CD4-positive, alpha-beta memory T cell (primary cell): ENCODE measurements at places on chromosomes 5 and 9.

DNA sequence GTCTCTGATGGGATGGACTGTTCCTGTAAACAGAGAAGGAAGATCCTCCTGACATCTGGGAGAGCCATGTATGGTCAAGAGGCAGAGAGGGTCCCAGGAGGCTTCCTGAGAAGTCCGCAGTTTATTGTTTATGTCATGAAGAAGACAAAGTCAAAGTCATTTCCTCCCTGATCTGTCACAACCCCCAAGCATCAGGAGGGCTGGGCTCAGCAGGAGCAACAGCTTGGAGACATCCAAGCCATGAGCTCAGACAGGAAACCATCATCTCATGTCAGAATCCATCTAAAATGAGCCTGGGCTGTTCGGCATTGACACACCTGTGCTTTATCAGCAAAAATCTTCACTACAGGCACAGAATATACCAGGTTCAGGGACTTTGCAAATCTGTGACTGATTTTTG lies 325.0 kb upstream of the MSX2 start:
- DNase-seq, result no peak

DNA sequence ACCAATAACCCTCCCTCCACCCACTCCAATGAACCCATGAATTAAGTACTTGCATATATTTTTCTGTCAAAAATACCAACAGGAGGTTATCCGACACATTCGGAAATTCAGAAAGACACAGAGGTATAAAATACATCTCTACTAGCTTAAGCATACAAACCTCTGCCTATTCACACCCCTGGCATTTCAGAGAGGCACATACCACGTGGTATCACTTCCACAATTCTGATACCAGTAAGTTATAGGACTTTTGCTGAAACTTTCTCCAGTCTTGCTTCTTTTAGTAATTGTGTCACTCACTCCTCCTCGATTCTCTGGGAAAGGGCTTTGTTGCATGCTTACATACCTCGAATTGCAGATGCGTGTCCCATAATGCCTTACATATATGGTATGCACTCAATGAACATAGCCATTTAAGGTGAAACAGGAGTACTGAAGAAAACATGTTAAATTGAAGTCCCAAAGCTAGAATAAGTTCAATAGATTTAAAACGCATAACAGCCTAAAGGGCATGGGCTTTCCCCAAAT lies 58.1 kb downstream of the TLE1 start:
- no peak for DNase-seq

DNA sequence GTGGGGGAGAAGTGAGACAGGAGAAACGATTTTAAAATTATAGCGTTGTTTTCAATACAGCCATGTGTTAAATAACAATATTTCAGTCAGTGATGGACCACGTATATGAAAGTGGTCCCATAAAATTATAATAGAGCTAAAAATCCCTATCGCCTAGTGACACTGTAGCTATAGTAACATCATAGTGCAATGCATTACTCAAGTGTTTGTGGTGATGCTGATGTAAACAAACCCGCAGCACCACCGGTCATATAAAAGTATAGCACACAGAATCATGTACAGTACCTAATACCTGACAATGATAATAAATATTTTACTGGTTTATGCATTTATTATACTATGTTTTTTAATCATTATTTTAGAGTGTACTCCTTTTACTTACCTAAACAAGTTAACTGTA lies 407.4 kb upstream of the SEMA6A start:
- DNase-seq, result no peak

DNA sequence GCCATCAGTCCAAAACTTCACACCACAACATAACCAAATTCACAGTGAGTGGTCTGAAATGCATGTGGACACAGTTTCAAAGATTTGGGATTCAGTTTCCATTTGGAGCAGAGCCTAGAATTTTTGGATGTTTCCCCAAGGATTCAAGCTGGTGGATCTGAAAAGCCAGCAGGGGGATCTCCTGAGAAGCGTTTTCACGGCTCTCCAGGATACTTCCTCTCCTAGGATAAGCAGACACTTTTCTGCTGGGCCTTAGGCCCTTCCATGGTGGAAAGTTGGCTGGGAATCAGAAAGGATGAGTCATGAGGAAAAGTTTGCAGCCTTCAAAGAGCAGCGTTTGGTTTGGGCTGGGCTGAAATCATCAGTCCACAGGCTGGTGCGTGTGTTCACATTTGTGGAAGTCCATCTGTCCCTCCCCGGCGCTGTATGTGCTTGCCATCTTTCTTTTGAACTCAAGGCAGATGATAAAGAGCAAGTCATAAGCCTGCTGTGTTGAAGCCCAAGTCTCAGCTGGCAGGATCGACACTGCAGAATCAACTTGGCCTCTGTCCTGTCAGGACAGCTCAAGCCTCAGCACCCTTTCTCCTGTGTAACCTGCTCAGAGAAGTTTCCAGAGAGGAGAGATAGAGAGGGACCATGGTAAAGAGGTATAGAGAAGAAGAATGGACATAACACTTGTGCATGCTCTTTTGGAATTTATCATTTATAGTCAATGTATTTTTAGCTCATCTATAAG lies 152.6 kb upstream of the MSX2 start:
- DNase-seq, result no peak

DNA sequence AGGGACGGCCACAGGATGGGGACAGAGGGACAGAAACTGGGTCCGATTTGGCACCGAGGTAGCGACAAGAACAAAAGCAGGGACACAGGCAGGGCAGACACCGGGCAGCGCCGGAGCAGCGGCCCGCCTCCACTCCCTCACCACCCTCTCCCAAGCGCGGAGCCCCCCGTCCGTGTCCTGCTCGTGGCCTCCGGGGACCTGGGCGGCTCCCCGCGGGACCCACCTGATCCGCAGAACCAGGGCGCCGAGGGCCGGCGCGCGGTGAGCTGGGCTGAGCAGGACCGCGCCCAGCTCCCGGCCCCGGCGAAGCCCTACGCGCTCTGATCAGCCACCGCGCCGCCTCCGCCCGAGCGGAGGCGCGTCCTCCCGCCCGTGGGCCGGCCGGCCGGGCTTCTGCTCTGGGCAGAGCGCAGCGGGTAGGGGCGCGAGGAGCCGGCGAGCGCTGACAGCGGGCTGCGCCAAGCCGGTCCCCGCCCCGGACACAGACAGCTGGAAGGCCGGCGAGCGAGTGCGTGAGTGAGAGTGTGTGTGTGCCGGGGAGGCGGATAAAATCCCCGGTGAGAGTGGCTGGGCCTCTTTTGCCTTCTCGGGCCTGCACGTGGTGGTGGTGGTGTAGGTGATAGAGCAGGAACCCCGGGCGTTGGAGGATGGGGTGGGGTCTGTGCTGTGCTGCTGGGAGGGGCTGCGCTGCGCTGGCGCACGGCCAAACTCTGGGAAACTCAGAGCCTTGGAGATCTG lies at the start of gene GGTA1:
TSS of gene GGTA1 (minus strand) at position 418 of the 738 bp plus-strand sequence. CDS start 31,922 bp downstream, outside the sequence.
- no peak for DNase-seq

DNA sequence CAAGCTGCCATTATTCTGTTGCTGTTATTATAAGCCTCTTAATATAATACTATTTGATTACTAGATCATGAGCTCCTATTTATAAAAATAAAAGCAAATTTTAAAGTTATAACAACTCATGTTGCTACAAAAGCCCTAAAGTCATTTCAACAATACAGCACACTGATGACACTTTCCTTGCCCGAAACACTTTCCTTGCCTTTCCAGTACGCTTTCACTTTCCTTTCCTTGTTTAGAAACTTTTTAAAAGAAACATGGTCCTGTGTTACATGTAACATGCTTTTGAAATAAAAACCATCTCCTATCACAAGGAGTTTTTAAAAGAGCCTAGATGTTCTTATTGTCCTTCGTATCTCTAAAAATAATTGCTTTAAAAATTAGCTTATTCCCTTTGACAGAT lies 688.4 kb downstream of the PTPRD start:
- DNase-seq, result no peak

DNA sequence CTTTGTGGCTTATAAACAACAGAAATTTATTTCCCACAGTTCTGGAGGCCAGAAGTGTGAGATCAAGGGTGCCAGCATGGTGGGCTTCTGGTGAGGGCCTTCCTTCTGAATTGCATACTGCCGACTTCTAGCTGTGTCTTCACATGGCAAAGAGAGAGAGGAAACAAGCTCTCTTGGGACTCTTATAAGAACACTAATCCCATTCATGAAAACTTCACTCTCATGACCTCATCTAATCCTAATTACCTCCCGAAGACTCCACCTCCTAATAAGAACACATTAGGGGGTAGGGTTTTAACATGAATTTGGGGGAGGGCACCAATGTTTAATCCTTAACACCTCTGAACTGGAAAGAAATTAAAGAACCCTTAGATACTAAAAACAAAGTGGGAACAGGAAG lies 75.9 kb upstream of the MINAR2 start:
- no peak for DNase-seq

- no peak for DNase-seq
Measured at GRCh38 chr9:124355941-124356744, 59.1 kb downstream of the PSMB7 start.

DNA sequence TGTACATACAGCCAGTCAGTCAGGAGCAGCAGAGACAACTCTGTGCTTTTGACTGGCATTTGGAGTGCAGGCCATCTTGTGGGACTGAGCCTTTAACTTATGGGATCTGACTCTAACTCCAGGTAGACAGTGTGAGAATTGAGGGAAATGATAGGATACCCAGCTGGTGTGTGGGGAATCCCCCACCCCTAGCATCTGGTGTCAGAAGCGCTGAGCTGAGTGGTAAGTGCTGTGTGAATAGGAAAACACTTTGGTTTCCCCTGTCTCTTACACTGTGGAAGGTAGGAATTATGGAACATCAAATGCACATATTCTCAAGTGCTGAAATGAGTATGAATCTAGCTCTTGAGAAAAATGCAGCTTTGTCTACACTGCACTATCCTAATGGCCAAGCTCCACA lies 43.9 kb downstream of the CCDC125 start:
- no peak for DNase-seq

DNA sequence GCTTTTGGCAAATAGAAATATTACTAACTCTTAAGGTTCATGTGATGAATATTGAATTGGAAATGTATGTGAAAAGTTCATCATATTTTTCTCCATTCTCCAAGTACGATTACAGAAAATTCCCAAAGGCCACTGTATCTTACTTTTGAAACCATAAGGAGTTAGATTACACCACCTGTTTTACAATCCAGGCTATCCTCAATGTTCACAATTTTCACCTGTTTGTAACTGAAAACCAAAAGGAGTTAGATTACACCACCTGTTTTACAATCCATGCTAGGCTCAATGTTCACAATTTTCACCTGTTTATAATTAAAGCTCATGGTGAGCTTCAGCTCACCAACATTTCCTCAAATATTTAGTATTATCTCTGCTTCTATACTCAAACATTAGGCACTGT lies 188.0 kb downstream of the HCN1 start:
- DNase-seq, result no peak

- no peak for DNase-seq
Measured at GRCh38 chr5:113199122-113199905, 222.7 kb downstream of the DCP2 start.

GRCh38 chr5:138033907-138034306 lies 1.0 kb upstream of the FAM13B start:
- no peak for DNase-seq

GRCh38 chr9:71928806-71929205 lies 17.4 kb downstream of the C9orf85 start:
- no peak for DNase-seq

- DNase-seq, result no peak
Measured at GRCh38 chr5:113909782-113910181, 396.3 kb downstream of the YTHDC2 start.

DNA sequence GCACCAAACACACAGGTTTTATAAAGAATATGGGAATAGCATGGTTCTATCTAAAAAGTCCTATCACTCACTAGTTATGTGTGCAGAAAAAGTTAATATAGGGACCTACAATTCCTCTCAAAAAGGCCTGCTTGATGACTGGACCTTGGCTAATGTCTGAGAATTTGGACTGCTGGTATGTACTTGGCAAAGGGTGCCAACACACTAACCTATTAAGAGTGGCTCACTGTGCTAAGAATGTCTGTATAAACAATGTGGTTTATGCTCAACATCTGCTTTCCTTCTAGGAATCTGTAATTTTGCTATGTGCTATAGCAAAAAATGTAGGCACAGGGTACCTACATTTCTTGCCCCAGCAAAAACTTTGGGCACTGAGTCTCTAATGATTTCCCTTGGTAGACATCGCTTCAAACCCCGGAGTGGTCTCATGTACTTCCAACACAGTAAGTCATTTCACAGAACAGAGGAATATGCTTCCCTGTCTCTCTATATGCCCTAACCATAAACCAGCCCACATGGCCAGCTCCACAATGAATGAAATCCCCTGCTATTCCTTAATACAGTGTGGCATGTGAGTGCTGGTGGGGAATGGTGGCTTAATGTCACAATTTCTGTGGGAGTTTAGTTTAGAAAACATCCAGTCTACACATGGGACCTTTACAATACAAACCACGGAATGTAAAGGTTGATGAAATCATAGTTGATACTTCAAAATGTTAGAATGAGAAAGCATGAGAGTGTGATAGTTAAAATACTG lies 101.7 kb downstream of the UBAP2 start:
- no peak for DNase-seq

DNA sequence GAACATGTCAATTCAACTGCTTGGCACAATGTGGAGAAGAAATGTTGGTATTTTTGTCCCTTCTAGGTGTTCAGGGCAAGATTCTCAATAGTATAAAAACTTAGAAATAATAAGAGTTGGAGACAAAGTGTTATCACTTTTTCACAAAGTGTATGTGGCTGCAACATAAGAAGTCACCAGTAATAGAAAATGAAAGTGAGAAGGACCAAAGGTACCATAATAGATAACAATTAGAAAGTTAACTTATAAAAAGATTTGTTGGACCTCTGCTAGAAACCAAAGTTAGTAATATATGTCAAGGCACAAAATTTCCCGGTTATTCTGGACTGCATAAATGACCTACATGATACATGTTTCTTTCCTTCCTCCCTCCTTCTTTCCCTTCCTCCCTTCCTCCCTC lies 1535.3 kb downstream of the EFNA5 start:
- DNase-seq, result no peak

- DNase-seq, result no peak
Measured at GRCh38 chr5:131795228-131795627, 1.6 kb downstream of the FNIP1 start.

GRCh38 chr5:157167214-157167621 lies 1.2 kb upstream of the GARIN3 start:
- DNase-seq, result no peak

DNA sequence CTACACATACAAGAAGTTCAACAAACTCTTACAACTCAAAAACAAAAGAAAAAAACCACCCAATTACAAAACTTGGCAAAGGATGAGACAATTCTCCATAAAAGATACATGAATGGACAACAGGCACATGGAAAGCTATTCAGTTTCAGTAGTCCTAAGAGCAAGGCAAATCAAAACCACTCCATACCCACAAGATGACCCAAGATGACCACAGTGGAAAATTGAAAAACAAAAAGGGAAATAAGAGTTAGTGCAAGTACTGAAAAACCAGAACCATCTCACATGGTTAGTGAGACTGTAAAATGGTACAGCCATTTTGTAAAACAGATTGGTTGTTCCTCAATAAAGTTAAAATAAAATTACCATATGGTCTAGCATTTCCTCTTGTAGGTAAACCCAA lies 287.1 kb upstream of the CDH9 start:
- no peak for DNase-seq

DNA sequence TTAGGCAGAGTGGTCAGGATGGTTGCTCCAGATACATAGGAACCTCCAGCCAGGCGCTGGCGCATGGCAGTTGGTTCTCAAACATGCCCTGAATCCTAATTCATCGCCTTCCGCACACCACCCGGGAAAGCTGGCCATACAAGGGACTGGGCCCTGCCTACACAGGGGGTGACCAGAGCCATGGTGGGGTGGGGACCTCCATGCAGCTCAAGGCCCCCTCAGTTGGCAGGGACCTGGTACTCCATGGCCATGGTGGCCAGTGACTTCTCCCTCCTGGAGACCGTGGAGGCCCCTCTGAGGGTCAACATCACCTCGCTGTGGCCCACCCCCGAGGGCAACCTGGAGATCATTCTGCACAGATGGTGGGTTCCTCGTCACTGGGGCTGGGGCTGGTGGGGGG lies 26.8 kb downstream of the PAEP start:
- no peak for DNase-seq
